ENCODE measurements at places on chromosomes 4 and X.

DNA sequence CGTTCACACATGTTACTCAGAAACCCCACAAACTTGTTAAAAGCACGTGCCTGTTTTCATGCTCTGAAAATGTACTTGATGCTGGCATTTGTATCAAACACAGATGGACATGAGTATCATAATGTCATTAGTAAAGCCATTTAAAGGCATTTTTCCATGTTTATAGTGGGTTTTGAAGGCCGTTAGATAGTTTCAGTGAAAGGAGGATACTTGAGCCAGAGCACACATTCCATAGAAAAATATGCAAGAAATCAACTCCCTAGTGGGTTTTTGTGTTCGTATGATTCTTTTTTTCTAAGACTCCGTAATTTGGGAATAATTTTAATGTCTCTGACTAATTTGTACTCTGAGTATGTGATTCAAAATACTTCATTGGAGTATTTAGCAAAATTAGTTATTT, 216.2 kb upstream of the BMP3 start:
- DNase-seq, result no peak

DNA sequence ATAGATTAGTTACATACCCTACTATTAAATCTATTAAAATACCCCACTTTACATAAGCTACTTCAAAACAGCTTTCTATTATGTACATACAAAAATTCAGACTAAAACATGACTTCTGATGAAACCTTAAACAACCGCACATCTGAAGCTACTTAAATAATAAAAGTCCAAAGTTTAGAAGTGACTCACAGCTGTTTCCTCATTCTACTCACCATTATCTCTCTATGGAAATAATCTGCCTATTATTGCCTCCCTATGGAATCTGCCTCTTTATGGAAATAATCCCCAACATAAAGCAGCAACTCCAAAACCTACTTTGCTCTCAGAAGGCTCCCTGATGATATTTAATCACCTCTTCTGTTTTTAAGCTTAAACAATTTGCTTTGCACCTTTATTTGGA, 15.7 kb upstream of the BANK1 start:
- DNase-seq, result no peak

- no peak for DNase-seq
Observed at GRCh38 chrX:8278557-8278956, 107.5 kb upstream of the VCX2 start.

DNA sequence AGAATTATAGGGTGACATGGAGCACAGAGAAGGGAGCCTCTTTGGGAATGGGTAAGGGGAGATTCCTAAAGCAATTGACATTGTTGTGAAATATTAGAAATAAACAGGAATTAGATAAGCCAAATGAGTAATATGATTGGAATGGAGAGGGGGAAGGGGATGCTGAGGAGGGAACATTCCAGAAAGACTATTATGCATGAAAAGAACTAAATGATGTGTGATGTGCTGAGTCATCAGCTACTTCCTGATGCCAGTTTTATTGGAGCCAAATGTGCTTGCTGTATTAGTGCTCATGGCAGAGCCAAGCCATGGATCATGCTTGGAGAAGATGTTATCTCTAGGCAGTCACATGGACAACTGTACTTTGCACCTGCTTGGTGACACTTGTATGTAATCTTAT, 189.0 kb upstream of the HCCS start:
- DNase-seq, result no peak

- DNase-seq, result no peak
Observed at GRCh38 chrX:115332832-115333231, 43.3 kb downstream of the LUZP4 start.

DNA sequence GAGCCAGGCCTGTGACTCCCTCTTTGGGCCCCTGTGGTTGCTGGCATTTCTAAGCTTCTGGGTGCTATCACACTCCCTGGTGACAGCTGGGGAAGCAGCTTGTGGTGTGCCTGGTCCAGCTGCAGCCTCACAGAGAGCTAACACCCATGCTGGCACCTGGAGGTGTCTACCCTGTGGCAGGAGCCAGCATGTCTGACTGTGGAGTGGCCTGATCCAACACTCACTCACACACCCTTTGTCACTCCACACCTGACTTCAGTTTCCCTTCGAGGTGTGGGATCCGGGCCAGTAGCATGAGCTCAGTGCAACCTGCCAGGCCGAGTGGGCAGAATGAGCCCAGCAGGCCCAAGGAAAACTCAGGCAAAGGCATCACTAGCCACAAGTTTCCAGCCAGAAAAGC, 67.5 kb downstream of the TECRL start:
- DNase-seq, result no peak

- DNase-seq, result no peak
Observed at GRCh38 chr4:123698556-123698955, 302.0 kb downstream of the SPRY1 start.
